ENCODE measurements at places on chromosomes 12 and 14.

DNA sequence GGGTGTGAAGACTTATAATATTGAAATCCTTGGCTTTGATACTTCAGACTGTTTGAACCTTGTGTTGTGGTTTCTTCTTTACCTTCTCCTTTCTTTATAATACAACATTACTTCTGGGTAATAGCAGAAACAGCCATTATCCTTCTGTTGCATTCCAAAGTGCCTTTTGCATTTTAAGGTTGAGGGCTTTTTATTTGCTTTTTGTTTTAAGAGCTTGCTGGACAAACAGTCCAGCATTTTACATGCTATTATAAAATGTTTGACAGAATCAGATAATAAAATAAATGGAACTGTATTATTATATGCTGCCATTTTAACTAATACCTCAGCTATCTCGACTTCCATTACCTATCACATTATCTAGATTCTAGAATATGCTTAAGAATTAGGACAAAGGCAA, 14.0 kb downstream of the RNF34 start:
- DNase-seq = no peak

- no peak for DNase-seq
Measured at GRCh38 chr12:24746006-24746671, 202.8 kb downstream of the BCAT1 start.

DNA sequence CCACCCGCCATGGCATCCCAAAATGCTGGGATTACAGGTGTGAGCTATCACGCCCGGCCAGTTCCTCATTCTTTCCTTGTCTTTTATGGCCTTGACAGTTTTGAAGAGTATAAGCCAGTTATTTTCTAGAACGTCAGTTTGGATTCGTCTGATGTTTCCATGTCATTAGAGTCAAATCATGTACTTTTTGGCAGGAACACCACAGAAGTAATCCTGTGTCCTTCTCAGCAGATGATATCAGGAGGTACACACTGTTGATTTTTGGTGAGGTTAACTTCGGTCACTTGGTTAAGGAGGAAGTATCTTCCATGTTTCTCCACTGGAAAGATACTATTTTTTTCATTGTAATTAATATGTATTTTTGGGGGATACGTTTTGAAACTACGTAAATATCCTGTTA, 25.1 kb upstream of the VPS33A start:
- DNase-seq = no peak

DNA sequence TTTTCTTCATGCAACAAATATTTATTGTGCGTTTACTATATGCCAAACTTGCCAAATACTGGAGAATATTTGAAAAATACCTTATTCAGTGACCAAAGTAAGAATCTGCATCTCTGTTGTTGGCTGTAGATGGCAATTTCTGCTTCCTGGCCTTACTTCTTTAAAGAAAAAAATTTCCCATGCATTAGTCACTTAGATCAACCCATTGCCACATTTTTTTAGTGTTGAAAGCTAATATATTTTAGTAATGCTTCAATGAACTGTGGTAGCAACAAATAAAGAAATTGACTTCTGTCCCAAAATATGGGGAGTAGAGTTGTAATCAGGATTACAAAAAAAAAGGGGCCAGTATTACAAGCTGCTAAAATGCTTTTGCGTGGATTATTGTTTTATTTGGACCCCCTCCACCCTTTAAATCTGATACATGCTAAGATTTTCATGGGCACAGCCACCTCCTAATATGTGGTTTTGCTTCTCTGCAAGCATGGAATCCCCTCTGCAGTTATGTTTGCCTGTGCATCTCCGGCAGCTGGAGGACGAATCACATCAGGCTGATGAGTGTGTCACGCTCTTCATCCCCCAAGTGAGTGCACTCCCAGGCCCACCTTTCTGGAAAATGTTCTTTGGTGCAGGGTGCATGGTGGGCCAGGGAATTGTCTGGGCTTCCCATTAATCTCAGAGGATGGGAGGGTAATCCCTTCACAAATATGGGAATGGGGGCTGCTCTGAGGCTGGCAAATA, 38.1 kb upstream of the PTCSC3 start:
- DNase-seq = no peak

- DNase-seq = no peak
Measured at GRCh38 chr12:71664411-71665089, 449 bp downstream of the THAP2 start.

Data from stimulated activated CD4-positive, alpha-beta T cell treated with anti-CD3 and anti-CD28 coated beads, Interleukin-1b, Interleukin-23, amount 100 ng/mL, for 1 hour (primary cell).